Testis (tissue), 5 donors: ENCODE measurements at places on chromosomes 2 and 18. TPM values are rescaled to one million over a fixed set of nuclear protein-coding genes. Genes with fewer than 3 reads are reported as not detected.

- H3K4me1 ChIP-seq: no peaks in the 10 kb centered on the region
- no peaks in the 10 kb centered on the region for H3K36me3 ChIP-seq
- no peaks in the 10 kb centered on the region for H3K27me3 ChIP-seq
- no peak for DNase-seq
- no peak overlapping the region for H3K27ac ChIP-seq
Observed at GRCh38 chr2:150653351-150653750, 165.9 kb upstream of the RND3 start.

GRCh38 chr2:43524177-43524965 is 71.5 kb downstream of the THADA start:
- H3K4me1 ChIP-seq: peaks cover 29% of the 10 kb centered on the region
- H3K27ac ChIP-seq: no peak overlapping the region
- DNase-seq: no peak
- no peak overlapping the region for H3K4me3 ChIP-seq
- no peaks in the 10 kb centered on the region for H3K36me3 ChIP-seq

GRCh38 chr2:233247744-233248143 is 3.7 kb upstream of the ATG16L1 start:
- no peak for DNase-seq
- peaks cover 8% of the 10 kb centered on the region for H3K4me1 ChIP-seq
- no peak overlapping the region for H3K27ac ChIP-seq
- no peaks in the 10 kb centered on the region for H3K36me3 ChIP-seq
- H3K4me3 ChIP-seq: no peak overlapping the region
- H3K27me3 ChIP-seq: no peaks in the 10 kb centered on the region

GRCh38 chr2:226023383-226023782 is 623.9 kb downstream of the NYAP2 start:
- DNase-seq: no peak
- no peaks in the 10 kb centered on the region for H3K4me1 ChIP-seq
- no peak overlapping the region for H3K27ac ChIP-seq

DNA sequence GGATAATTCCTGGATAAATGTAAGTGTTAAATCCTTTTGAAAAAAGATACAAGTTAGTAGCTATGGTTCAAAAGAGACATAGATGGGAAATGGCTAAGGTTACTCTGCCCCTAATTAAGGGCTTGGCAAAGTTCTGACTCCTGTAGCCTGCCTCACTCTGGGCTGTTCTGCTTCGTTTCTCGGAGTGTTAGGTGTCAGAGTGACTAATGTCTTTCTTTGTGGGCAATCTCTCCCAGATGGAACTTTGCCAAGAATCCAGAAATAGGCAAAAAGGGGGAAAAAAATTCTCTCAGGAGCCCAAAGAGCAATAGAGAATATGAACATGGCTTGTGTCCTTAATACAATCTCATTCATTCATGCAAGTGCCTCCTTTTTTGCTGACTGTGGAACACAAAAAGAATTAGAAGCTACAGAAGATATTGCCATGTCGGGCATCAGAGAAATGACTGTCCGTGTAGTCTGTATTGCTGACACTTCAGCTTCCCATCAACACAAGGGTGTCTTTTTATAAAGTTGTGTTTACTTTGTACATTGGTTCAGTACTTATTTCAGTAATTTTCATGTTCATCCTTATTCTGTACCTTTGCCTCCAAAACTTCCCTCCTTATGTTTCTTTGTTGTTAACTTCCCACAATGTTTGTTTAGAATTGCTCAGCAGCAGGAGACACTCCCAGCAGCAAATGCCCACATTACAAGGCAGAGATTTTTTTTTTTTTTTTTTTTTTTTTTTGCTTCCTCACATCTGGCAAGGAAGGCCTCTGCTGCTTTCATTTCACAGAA is 134.0 kb downstream of the FTCDNL1 start:
- H3K4me3 ChIP-seq: no peak overlapping the region
- no peak overlapping the region for H3K27ac ChIP-seq
- no peaks in the 10 kb centered on the region for H3K36me3 ChIP-seq
- no peak for DNase-seq

DNA sequence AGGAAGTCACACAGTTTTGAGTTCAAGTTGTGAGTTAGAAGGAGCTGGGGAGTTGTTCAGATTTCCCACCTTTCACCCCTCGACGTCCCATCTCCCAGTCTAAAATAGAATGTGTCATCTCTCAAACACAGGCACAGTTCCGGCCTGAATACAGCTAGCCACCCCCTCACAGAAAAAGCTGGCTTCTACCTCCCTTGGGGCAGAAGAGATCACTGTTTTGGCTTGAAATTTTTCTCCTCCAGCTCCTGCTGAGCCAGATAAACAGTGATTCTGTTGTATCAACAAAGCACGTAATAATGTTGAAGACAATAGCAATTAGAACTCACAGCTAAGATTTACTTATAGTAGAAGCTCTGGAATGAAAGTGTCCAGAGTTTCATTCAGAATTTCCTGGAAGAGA is 74.7 kb downstream of the KIAA2012 start:
- H3K4me3 ChIP-seq: no peak overlapping the region
- no peaks in the 10 kb centered on the region for H3K36me3 ChIP-seq
- H3K27me3 ChIP-seq: no peaks in the 10 kb centered on the region

DNA sequence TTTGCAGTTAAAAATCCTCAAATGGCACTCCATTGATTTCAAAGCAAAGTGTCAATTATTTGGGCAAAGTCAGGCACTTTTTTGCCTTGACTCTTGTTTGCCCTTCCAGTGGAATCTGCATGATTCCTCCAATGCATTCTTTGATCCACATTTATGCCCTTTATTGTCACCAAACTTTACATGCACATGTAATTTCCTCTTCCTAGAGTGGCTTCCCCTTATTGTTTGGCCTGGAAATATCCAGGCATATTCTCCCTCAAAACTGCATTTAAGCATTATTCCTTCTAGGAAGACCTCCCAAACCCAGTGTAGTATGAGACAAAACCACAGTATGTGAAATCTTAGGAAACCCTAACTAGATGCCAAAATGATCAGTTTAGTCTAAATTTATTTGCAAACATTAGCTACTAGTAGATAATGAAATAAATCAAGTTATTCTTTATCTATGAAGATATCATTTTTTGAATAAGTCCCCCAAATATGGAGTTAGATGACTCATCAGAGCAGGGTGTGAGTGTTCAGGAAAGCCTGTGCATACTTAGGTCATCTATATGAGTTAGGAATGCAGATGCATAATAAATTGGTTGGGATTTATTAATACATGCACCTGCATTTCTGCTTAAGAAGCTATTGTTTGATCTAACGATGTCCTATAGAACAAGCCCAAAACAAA is 433.3 kb upstream of the TCF4 start:
- H3K27me3 ChIP-seq: no peaks in the 10 kb centered on the region
- no peak for DNase-seq
- no peak overlapping the region for H3K4me3 ChIP-seq
- no peaks in the 10 kb centered on the region for H3K4me1 ChIP-seq

DNA sequence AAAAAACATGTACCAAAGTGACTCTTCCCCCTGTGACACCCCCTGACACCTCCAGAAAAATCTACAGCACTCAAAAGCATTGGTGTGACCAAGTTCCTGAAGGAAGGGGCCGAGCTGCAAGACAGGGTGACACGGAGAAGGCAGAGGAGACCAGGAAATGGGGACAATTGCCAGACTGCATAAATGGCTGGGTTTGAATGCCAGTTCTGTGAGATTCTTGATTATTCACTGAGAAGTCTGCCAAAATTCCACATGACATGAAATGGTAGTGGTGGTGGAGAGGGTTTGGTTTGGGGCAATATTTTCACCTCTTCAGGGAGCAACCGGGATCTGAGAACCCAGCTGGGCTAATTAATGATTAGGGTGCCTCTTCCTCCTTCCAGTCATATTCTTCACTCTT is 178.5 kb downstream of the ARL4C start:
- H3K27me3 ChIP-seq: no peaks in the 10 kb centered on the region
- H3K4me1 ChIP-seq: no peaks in the 10 kb centered on the region
- H3K27ac ChIP-seq: no peak overlapping the region
- no peak overlapping the region for H3K4me3 ChIP-seq
- no peaks in the 10 kb centered on the region for H3K36me3 ChIP-seq

GRCh38 chr2:6876309-6876708 is 1.3 kb upstream of the RSAD2 start:
- no peaks in the 10 kb centered on the region for H3K4me1 ChIP-seq
- no peaks in the 10 kb centered on the region for H3K27me3 ChIP-seq
- H3K4me3 ChIP-seq: no peak overlapping the region

DNA sequence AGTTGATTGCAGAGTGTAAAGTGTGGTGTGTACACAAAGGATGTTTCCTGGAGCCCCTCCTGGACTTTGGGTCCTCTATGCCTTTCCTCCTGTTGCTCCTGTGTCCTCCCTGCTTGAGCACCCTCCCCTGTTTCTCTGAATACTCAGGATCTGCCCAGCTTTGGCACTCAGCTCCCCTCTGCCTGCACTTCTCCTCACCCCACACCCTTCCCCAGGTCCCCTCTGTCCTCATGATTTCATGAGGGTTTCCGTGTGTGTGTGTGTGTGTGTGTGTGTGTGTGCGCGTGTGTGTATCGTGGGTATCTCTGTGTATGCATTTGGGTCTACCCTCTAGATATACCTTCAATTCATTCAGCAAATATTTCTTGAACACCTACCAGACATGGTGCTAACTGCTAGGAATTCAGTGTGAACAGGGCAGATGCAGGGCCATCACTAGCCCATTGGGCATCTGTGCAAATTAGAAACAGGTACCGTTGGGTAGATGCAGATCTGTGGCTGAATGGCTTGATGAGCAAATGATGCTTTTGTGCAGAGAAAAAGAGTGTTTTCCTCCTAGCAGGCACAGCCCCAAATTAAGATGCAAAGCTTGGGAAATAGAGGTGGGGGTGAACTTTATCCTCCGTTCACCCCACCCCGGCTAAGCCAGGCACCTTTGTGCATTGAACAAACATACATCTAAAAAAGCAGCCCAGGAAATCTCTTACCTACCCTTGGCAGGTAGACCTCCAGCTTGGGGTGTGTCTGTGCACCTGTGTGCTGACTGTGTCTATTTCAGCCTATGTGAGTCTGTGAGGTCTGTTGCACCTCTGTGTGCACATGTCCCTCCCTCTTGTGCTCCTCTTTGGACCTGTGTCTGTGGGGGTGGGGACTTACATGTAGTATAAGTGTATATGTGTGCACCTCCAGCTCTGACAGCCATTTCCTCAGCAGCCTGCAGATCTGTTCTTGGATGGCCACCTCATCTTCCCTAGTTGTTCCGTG is 60.0 kb upstream of the EPAS1 start:
- H3K27ac ChIP-seq: no peak overlapping the region
- H3K27me3 ChIP-seq: no peaks in the 10 kb centered on the region
- no peaks in the 10 kb centered on the region for H3K36me3 ChIP-seq
- DNase-seq: no peak
- H3K4me1 ChIP-seq: no peaks in the 10 kb centered on the region

DNA sequence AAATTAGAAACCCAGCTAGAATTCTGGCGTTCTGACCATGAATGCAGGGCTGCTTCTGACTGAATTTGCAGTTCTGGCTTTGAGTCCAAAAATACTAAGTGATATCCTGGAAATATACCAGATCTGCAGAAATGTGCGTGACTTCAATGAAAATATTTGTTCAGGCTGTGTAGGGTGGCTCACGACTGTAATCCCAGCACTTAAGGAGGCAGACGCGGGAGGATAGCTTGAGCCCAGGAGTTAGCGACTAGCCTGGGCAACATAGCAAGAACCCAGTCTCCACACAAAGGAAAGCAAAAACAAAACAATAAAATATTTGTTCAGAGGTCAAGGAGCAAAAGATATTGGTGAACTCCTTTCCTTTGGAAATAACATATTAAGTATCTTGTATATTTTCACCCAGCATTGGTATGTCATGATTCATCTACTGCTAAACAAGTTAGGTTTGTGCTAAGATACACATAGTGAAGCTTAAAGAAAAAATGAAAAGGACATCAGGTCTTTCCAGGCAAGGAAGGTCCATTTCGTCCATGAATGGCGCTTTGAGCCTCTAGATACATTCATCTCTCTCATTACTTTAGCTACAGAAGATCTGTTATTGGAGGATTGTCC is 239.2 kb downstream of the CMPK2 start:
- H3K27ac ChIP-seq: no peak overlapping the region
- DNase-seq: no peak
- no peaks in the 10 kb centered on the region for H3K36me3 ChIP-seq
- H3K27me3 ChIP-seq: no peaks in the 10 kb centered on the region
- H3K4me1 ChIP-seq: no peaks in the 10 kb centered on the region

BOLL gene
- total RNA-seq: 65.0 TPM

LIMS4 gene
- total RNA-seq: 11.2 TPM

NDUFB3 gene
- total RNA-seq: 46.8 TPM

SERPINB5 gene
- total RNA-seq: 1.7 TPM

TMEM37 gene
- total RNA-seq: 7.0 TPM

SLC4A5 gene
- total RNA-seq: 113 TPM

COL4A3 gene
- 11.0 TPM for total RNA-seq

PLGLB1 gene
- 11.2 TPM for total RNA-seq

CFC1 gene
- 2.0 TPM for total RNA-seq

QPCT gene
- total RNA-seq: 3.2 TPM

IL36G gene
- total RNA-seq: 0.68 TPM

ZNF385B gene
- 40.3 TPM for total RNA-seq
